Osteoblast (primary cell): ENCODE measurements at places on chromosomes 6 and 20. TPM values are rescaled to one million over a fixed set of nuclear protein-coding genes. Genes with fewer than 3 reads are reported as not detected.

The PROKR2 gene
- total RNA-seq, result not detected in 2 replicates

The CYP39A1 gene
- 4.1 and 4.3 TPM in 2 replicates for total RNA-seq

The PI3 gene
- not detected in 2 replicates for total RNA-seq

The ELOVL4 gene
- total RNA-seq, result 6.8 and 7.6 TPM in 2 replicates

The MYLK2 gene
- under 0.01 and 0.36 TPM in 2 replicates for total RNA-seq

The CAGE1 gene
- total RNA-seq, result under 0.01 TPM in 2 replicates

The FOXC1 gene
- total RNA-seq, result 39.4 and 41.0 TPM in 2 replicates

The CEP250 gene
- total RNA-seq, result 23.3 and 23.5 TPM in 2 replicates

The SDC4 gene
- 182 and 267 TPM in 2 replicates for total RNA-seq

The PI16 gene
- total RNA-seq, result 1.8 TPM in 2 replicates

The OPN5 gene
- total RNA-seq, result under 0.01 TPM in 1 of 2 replicates, not detected in the other

The ENPP3 gene
- total RNA-seq, result under 0.01 TPM in 1 of 2 replicates, not detected in the other

The TMEM200A gene
- total RNA-seq, result 43.1 and 49.2 TPM in 2 replicates

The PCED1A gene
- total RNA-seq, result 21.5 and 24.2 TPM in 2 replicates

The FAM50B gene
- 7.1 and 8.0 TPM in 2 replicates for total RNA-seq
